ENCODE measurements at places on chromosomes 1 and 21.

GRCh38 chr1:246001837-246002230 lies 505.2 kb downstream of the SMYD3 start:
- DNase-seq, result no peak

DNA sequence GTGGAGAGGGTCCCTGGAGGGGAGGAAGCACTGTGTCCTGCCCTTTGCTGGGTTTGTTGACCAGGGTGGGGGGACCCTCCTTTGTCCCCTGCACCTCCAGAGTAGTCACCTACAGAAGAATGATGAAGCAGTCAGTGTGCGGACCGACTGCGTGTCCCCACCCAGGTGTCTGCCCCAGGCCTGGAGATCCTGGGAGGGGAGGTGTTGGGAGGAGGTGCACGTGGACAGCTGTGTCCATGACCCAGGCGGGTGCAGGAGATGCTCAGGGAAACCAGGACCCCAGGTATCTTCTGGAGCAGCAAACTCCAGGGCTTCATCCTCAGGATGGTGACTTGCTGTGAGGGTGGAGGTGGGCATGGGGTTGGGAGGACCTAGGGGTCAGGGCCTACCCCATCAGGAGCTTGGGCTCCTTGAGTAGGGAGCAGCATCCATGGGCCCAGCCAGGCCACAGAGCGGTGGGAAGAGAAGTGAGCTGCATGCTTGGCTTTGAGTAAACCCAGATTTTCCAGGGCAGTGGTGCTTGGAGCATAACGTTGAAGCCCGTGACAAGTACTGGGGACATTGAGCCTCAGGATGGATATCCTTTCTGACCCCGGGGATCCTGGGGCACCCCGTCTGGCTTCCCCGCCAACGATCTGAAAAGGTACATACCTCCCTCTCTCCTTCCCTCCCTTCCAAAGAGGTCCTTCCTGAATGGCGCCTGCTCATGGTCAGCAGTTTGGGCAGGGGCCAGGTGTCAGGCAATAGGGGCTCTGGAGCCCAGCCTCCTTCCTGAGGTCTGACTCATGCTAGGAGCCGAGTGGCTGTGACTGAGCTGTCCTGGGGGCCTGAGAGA lies 13.7 kb downstream of the ACTRT2 start:
- DNase-seq, result no peak

GRCh38 chr21:37374027-37374426 lies 7.5 kb downstream of the DYRK1A start:
- DNase-seq, result no peak

DNA sequence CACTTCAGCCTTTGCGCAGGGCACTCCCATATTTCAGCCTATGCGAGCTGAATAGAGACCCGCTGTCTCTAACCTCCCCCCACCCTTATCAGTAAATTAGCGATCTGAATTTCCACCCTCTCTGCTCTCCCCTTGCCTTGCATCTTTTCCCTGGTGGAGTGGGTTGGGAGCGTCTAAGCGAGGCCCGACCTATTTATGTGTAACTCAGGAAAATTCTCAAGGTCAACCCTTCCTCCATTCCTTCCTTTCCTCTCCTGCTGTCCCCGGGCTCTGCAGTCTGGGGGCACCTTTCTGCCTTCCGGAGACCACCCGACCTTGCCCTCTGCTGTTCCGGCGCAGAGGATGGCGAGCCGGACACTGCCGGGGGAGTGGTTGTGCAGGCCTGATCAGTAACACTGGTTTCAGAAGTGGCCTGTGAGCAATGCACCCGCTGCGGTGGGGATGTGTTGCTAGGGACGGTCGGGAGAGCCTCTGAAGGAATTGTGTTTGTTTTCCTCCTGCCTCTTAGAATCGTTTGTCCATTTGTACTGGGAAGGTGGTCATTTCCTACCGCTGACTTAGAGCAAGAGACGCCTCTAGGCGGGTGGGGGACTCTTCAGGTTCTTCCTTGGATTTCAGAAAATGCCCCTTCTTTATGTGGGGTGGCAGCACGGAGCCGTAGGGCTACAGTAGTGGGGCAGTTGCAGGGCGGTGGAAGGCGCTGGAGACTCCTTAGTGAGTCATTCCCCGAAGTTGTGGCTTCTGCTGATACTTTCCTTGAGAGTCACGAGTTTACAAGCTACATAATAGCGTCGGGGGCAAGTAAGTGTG lies 513 bp downstream of the MGST3 start:
- DNase-seq, result peak; percentile 90

GRCh38 chr1:150905301-150905700 lies 18.4 kb downstream of the CTXND2 start:
- no peak for DNase-seq

- no peak for DNase-seq
Observed at GRCh38 chr1:119908661-119909060, 12.3 kb upstream of the ADAM30 start.

GRCh38 chr1:2543543-2544092 lies 12.6 kb upstream of the TNFRSF14 start:
- no peak for DNase-seq

DNA sequence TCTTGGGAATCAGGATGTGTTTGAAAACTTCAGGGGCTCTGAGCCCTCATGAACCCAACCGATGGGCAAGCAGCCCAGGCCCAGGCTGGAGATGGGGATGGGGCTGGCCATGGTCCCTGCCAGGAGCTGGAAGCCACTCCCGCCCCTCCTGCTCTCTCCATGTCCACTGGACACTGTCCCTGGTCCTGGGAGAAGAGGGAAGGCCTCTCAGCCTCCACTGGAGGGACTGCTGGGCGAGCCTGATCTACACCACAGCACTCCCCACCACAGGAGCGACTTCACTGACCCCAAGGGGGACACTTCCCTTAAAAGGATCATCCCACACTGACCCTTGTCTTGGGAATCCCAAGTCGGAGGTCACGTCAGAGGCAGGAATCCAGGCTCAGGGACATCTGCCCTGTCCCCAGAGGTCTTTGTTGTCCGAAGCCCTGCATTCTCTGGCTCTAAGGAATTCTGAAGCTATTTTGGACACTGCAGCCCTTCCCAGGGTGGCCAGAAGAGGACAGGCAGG lies 16.9 kb upstream of the COL18A1 start:
- no peak for DNase-seq

GRCh38 chr1:211335522-211336157 lies 9.0 kb downstream of the TRAF5 start:
- DNase-seq, result no peak

DNA sequence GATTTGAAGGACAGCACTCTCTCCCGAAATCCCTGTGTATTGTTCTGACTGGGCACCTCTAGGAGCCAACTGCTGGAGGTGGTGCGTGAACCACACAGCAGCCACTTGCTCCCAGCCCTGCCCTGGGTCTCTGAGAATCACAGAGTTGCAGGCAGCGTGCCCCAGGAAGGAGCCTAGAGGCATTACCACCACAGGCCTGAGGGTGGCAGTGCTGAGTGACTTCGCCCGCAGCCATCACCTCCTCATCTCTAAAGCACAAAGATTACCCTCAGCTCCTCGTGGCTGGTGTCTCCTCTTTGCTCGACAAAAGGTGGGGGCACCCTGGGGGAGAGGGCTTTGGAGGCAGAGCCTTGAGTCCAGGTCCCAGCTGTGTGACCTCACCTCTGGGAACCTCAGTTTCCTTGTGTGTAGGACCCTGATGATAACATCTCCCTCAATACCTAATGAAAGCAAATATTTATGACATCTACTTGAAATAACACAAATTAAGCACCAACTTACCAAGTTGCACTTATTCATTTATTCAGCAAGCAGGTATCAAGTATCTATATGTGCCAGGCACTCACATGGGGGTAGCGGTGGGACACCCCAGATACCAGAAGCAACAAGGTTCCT lies 86.3 kb downstream of the VWA5B1 start:
- DNase-seq, result peak; percentile 4

GRCh38 chr1:247908766-247909165 lies 11.3 kb upstream of the OR2T8 start:
- DNase-seq, result no peak

- DNase-seq, result no peak
Observed at GRCh38 chr1:229841230-229841629, 215.2 kb downstream of the URB2 start.

DNA sequence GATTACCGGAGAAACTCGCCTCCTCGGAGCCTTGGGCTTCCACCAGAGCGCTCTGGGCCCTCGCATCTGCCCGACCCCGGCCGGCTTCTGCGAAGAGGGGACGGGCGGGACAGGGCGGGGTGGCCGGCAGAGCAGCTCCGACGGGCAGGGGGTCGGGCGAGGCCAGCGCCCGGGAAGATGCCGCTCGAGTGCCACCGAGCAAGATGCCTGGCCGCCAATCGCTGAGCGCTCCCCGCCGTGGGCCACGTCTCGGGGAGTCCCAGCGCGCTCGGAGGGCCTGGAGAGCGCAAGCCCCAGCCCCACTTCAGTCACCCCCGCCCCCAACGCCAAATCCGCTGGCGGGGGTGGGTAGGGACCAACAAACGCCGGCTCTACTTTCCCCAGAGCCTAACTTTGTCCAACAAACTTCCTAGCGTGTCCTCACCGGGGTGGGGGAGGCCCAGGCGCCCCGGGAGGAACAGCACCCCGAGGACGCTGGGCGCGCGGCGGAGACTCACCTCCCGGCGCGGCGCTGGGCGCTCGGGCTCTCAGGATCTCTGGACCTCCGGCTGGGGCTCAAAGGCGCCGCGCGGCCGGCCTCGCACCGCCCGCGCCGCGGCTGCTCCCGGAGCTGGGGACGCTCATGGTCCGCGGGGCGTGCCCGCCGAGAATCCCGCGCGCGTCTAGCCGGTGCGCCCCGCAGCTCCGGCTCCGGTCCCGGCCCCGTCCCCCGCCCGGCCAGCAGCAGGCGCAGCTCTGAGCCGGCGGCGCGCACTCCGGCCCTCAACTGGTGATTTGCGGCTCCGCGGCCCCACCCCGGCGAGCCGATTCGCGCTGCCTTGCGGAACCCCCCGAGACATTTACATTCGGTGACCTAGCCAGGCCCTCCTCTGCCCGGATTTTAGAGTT lies at the start of gene BCAR3:
Gene BCAR3 (minus strand): TSS at position 737 of the 888 bp plus-strand sequence. CDS start 6,907 bp downstream, outside the sequence.
- no peak for DNase-seq

DNA sequence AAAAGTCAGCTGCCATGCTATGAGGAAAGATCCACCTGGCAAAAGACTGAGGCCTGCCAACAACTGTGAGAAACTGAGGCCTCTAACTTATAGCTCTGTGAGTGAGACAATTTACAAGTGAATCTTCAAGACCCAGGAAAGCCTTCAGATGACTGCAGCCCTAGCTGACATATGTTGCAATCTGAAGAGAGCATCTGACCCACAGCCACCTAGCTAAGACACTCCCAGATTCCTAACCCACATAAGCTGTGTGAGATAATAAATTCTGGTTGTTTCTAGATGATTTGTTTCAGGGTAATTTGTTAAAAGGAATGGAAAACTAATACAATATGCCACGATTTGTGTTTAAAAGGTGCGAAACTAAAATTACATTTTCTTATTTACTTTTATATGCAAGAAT lies 55.1 kb downstream of the HFM1 start:
- DNase-seq, result no peak

GRCh38 chr1:24263211-24263610 lies 55.9 kb upstream of the GRHL3 start:
- no peak for DNase-seq

DNA sequence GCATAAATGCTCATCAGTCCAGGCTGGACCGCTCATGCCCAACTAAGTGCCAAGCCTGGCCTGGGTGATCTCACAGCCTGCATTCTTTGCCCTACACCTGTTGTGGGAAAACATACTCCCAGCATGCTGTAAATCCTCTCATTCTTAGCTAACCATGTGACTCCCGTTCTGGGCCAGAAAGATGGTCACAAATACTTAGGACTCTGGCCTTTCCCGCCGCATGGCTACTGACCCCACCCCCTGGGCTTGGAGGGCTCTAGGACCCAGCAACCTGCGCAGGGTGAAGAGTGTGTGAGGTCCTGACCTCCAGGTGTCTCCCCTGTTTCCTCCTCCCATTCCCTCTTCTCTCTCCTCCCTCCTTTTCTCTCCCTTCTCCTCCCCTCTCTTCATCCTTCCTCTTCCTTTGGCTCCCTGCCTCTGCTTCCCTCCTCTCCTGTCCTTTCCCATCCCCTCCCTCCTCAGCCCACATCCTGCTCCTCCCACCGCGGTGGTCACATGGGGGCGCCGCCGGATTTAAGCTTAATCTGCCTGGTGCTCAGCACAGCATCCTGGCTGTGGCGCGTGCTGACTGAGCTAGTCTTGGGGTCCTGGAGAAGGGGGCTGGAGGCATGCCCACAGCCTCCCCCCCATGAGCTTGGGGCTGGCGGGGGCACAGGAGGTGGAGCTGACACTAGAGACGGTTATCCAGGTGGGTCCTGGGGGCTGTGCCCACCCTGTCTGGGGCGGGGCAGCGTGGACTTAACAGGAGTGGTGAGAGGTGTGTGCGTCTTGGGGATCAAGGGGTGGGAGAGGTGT lies at the start of gene CROCC:
Gene CROCC (plus strand): TSS at position 541 of the 795 bp plus-strand sequence. CDS start 88 bp downstream, at position 629.
- DNase-seq, result no peak

- no peak for DNase-seq
Observed at GRCh38 chr1:100036718-100037655, 67.2 kb downstream of the SLC35A3 start.

DNA sequence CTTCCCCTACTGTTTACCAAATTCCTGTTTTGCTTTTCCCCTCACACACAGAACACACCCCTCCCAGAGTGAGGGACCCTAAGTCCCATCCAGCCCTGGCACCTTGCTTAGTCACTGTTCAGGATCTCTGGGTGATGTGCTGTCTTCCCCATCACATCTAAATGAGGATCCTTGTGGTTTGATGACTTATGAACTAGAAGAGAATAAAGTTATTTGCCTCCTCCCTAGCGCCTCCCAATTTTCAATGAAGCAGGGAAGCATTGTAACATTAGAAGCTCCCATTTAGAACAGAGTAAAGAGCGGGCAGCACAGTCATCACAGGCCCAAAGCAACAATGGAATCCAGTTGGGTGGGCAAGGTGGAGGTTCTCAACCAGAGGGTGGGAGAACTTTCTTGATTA lies 27.0 kb downstream of the DISC1 start:
- DNase-seq, result no peak

- DNase-seq, result peak; percentile 84
Observed at GRCh38 chr1:164786980-164787833, 228.2 kb downstream of the PBX1 start.

GRCh38 chr1:11283151-11283550 lies 10.2 kb downstream of the UBIAD1 start:
- DNase-seq, result no peak

DNA sequence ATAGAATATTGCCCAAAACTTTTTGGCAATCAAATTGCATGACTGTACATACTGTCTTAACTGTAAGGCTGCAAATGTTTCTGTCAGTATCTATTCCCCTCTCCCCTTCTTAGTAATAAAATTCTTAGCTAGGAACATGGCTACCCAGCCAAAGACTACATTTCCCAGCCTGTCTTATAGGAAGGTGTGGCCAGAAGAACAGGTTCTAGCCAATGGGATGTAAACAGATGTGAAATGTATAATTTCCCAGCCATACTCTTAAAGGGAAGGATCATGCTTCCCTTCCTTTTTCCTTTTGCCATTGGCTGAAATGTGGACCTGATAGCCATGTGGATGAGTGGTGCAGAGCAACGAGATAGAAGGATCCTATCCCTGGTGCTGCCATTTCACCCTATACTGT lies 7.0 kb upstream of the HIVEP3 start:
- no peak for DNase-seq

GRCh38 chr1:208209896-208210589 lies 34.1 kb downstream of the PLXNA2 start:
- no peak for DNase-seq

DNA sequence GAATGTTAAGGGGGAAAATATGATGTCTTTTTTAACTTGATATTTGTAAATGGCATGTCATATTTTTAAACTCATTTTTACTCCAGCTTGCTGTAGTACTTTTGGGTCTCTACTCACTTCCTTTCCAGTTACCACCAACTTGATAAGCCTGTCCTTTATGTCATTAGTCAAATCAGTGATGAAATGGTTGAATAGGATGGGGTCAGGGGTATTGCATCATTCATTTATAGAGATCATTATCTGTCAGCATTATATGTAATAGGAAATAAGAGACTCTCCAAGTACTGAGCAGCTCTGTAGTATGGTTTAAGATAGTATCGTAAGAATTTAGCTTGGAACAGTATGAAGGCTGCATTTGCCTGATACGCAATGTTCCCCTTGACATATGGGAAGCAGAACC lies 227.3 kb downstream of the BRINP3 start:
- DNase-seq, result no peak

Measured in NCI-H526 treated with DMSO at 0.1 percent for 48 hours (cell line).